Liver (tissue), 10 donors: ENCODE measurements at places on chromosomes 4 and X. TPM values are rescaled to one million over a fixed set of nuclear protein-coding genes. Genes with fewer than 3 reads are reported as not detected.

DNA sequence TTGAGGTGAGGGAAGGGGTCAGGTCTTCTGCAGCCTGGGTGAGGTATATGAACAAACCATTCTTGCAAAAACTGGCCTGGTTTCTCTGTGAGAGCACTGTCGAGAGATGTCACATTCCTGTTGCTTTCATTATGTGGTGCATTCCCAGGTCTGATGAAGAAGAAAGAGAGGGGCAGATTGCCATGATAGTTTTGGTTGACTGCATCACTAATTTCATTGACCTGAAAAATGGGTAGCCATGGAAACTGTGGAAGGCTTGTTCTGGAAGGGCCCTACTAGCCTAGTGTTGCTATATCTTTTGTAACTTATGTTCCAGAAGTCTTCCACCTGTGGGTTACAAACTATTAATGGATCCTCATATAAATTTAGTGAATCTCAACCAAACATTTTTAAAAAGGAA, 32.9 kb upstream of the CYBB start:
- DNase-seq = no peak
- H3K36me3 ChIP-seq = no peaks in the 10 kb centered on the region
- no peak overlapping the region for H3K27ac ChIP-seq
- H3K4me3 ChIP-seq = no peak overlapping the region
- no peaks in the 10 kb centered on the region for H3K4me1 ChIP-seq

PGAM4 gene
- not detected for total RNA-seq

AFP gene
- total RNA-seq = 1.0 TPM

GRCh38 chr4:1469607-1470392, 63.6 kb upstream of the NKX1-1 start:
- no peak for DNase-seq
- H3K27me3 ChIP-seq = no peaks in the 10 kb centered on the region
- no peak overlapping the region for H3K27ac ChIP-seq
- no peak overlapping the region for H3K4me3 ChIP-seq

ALAS2 gene
- total RNA-seq = not detected

DNA sequence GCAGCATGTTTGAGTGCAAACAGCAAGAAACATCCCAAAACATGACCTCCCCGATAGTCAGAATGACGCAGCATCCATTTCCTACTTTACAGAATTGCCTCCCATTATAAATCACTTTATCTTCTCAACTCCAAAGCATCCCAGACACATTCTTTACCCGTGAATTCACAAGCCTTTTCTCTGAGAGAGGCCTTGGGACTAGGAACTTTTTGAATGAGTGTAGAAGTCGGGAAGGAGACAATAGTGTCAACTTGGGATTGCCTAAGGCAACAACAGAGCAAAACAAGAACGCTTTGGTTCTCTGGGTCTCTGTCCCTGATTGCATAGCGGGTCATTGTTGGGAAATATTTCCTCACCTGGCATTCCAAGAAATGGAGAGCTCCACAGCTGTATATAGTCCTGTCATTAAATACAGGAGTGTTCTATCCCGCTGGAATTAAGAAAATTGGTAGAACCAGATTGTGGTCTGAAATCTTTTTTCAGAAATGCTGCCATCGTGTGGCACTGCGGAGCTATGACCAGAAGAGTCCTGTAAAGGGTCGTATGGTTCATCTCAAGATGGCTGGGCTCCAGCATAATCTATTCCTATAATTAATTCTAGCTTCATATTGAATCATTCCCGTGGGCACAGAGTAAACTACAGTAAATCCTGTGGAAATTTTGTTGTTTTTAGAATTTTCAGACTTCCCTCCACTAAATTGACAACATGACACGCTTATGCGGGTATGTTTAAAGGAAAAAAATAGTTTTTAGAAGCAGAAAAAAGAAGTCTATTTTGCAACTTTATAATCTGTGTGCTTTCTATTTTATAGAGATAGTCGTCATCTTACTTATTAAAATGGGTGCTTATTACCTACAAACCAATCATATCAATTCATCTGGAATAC, 2.0 kb upstream of the SPP1 start:
- H3K27ac ChIP-seq = no peak overlapping the region
- H3K4me1 ChIP-seq = no peaks in the 10 kb centered on the region
- no peaks in the 10 kb centered on the region for H3K27me3 ChIP-seq
- H3K36me3 ChIP-seq = no peaks in the 10 kb centered on the region

CSAG1 gene
- total RNA-seq = not detected

HDAC8 gene
- total RNA-seq = 30.4 TPM

- peaks cover 23% of the 10 kb centered on the region for H3K4me1 ChIP-seq
- no peak overlapping the region for H3K4me3 ChIP-seq
- no peaks in the 10 kb centered on the region for H3K36me3 ChIP-seq
- no peaks in the 10 kb centered on the region for H3K27me3 ChIP-seq
- no peak for DNase-seq
Observed at GRCh38 chr4:102505708-102506107, 4.5 kb downstream of the NFKB1 start.
